Hypothalamus (tissue), 51 donors: ENCODE measurements at places on chromosomes 6 and 20.

- DNase-seq = peak; percentile 69
These were observed 6.1 kb downstream of the SYNGAP1 start for GRCh38 chr6:33425668-33426577.

GRCh38 chr6:170172392-170172791, 118.5 kb downstream of the DLL1 start:
- no peak for DNase-seq

GRCh38 chr6:18261877-18262276, 2.5 kb downstream of the DEK start:
- DNase-seq = no peak

DNA sequence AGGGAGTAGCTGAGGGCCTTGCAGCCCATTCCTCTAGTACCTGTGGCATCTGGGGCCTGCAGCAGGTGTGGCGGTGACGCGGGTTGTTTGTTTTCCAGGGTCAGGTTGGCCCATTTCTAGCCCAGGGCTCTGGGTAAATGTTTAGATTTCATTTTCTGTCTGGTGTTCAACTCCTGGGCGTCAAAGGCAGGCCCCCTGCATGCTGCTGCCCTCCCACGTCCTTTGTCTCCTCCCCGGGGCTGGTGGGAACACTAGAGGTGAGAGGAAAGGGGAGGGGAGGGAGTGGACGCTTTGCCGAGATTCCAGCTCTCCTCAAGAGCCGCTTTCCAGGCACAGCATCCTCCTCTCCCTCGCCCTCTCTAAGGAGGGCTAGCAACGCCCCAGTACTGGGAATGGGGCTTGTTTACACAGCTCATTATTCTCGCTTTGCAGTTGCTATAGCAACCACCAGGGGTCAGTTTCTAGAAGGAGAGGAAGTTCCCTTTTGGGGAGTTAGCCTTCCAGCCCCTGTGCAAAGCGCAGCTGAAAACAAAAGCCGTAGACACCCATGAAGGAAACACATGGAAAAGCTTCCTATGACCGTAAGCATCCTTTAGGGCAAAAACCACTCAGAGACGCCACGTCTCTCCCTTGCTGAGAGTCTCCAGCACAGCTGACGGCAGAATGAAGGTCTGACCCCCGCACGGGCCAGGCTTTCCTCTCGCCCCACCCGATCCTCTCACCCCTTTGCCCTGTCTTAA, 170.6 kb downstream of the LY86 start:
- DNase-seq = no peak

- no peak for DNase-seq
These were observed 52.5 kb downstream of the MKKS start for GRCh38 chr20:10381477-10381876.

DNA sequence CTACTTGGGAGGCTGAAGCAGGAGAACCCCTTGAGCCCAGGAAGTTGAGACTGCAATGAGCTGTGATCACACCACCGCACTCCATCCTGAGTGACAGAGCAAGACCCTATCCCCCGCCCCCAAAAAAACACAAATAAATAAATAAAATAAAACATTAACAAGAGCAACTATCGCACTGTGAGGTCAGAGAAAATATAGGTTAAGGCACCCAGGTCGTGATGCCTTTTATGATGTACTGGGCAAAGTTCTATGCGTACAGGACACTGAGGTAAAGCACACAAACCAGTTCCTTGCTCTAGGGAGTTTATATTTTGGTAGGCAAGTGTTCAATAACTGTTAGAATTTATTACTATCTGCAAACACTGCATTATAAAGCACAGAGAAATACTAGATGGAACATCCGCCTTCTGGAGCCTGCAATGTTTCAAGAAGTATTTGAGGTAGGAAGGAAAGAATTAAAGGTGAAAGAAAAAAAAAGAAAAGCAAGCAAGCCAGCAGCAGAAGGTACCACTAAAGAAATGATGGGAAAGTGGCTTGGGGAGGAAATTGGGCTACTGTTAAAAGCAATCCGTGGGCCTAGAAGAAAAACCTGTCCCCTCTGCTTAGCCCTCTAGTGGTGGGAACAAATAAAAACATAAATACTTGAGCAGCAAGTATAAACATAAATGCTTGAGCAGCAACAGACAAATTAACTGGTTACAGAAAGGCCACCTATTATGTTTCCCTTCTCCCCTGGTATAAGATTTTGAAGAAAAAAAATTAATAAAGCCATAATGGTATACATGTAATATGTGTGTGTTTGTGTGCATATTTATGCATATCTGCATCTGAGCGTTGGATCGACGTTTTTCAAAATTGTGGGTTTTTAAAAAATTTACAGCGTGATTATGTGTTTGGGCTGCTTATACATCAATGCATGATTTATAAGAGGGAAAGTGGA, 128.0 kb downstream of the PHACTR1 start:
- DNase-seq = no peak

DNA sequence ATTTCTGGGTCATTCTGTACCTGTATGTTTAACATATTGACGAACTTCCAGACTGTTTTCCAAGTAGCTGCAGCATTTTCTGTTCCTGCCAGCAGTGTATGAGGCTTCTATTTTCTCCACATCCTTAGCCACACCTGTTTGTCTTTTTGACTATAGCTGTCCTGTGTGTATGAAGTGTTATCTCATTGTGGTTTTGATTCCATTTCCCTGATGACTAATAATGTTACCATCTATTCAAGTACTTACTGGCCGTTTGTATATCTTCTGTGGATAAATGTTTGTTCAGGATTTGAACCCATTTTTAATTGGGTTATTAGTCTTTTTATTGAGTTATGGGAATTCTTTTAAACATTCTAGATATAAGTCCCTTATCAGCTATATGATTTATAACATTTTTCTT, 95.2 kb downstream of the JAG1 start:
- no peak for DNase-seq

DNA sequence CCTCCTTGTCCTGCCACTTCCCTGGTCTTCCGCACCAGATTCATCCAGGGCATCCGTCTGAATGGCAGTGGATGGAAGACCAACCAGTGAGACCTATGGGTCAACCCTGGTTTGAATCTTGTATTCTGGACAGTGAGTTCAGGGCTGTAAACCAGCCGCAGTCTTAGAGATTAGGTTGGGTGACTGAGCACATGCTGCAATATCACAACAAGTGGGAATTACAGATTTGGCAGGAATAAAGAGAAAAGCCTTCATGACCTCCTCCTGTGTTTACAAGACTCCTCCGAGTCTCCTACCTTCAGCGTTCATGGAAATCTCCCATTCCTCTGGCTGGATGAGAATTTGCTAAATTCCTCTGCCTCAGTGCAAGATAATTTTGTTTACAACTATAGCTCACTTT, 9.9 kb downstream of the ECI2 start:
- DNase-seq = no peak

DNA sequence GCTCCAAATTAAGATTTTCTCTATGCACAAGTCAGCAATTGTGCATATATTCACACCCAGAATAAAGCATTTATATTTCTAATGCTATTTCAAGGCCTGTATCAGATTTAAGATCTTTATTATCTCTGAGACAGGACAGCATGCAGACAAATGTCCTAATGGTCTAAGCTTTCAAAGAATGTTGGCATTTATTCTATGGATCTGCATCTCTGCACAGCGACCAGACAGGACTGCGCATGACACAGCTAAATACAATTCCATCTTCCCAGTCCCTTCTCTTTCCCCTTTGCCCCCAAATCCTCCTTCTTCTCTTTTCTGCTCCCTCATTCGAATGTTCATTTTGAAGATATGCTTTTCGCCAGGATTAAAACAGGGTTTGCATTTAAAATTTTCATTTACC, 478.5 kb downstream of the PKHD1 start:
- no peak for DNase-seq

GRCh38 chr6:45630801-45631200, 253.1 kb upstream of the SUPT3H start:
- no peak for DNase-seq

DNA sequence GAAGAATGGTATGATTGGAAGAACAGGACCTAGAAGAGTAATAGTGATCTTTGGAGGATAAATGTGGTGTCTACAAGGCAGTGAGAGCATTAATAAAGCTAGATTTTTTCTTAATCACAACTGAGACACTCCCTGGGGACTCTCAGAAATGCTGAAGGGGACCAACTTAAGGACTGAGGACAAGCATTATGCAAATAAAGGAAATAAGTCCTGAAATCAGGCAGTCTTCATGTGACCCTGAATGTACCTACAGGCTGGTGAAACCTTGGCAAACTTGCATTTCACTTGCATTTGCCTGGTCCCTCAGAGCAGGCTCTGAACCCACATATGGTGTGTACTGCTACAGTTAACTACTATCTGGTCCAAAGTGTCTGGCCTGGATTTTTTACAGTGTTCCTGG, 19.3 kb upstream of the TTK start:
- DNase-seq = no peak

- DNase-seq = no peak
These were observed 1.6 kb upstream of the TOMM6 start for GRCh38 chr6:41785689-41786450.

DNA sequence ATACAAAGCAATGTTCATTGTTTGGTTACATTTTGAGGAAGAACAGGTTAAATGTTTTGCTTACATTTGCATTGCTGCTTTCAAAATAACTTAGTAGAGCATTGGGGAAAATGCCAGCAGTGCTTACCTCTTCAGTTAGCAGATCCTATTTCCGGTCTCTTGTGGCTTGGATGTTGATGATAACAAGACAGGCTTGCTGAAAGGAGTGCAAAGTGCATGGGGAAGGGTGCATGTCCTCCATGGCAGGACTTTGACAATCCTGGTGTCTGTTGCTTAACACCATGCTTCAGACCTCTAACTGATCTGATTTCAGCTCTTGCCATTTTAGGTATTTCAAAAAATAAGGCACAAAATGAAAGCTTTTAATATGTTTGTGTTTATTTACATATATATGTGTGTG, 21.1 kb downstream of the TPD52L1 start:
- DNase-seq = no peak

GRCh38 chr6:169794317-169795055, 43.1 kb downstream of the ERMARD start:
- no peak for DNase-seq

GRCh38 chr20:12906361-12906760, 102.4 kb upstream of the SPTLC3 start:
- DNase-seq = no peak

GRCh38 chr6:159999240-159999671, 30.4 kb downstream of the IGF2R start:
- DNase-seq = no peak

DNA sequence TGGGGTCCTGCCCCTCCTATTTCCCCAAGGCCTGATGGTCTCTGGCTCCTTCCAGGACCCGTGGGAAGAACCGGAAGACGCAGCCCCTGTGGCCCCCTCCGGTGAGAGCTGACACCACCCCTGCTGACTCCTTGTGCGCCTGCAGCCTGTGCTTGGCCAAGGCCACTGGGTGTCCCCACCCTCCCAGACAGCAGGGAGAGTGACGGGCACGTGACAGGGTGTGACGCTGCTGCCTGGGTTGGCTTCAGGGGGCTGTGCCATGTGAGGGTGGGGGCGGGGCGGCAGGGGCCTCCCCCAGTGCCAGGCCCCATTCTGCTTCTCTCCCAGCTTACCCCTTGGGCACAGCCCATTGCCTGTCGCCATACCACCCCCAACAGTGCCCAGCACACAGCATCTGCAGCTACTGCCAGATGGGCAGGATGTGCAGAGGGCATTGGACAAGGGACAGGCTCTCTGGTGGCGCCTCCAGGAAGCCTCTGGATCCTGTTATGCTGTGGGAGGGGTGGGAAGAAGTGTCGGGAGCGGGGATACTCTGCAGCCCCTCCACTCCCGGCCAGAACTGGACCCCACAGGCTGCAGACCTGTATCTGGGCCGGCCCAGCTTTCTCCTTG, 2.9 kb downstream of the BIRC7 start:
- peak; percentile 28 for DNase-seq
